ENCODE measurements at places on chromosomes 13 and 19.
A peak's percentile ranks its signal among the peaks of the same experiment; 100 is the strongest.

DNA sequence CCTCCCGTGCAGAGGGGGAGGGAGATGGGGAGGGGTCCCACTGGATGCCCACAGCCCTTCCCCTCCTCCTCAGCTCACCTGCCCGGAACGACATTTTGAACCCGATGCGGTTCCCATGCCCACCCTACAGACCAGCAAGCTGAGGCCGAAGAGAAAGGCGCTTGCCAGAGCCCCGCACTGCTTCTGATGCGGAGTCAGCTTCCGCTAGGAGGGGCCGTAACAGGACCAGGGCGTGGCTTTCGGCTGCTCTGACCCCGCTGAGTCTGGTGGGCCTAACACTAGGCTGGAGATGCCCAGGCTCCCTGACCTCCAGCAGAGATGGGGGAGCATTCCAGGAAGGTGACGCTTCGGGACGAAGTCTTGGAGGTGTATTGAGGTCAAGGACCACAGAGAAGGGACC, 6.7 kb downstream of the ONECUT3 start:
- DNase-seq: no peak

DNA sequence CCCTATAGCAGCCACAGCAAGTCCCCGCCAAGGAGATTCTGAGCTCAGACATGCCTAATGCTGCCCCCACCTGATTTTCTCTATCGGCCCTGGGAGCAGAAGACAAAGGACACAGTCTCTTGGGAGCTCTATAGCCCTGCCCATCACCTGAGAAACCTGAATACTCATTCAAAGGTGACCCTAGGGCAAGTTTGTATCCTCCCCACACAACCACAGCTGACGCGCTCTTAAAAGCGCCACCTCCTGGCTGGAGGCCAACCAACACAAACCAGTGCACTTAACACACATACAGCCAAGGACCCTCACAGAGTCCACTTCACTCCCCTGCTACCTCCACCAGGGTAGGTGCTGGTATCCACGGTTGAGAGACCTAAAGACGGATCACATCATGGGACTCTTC, 8.8 kb upstream of the IGFL4 start:
- no peak for DNase-seq

- DNase-seq: no peak
Observed at GRCh38 chr19:4559569-4559968, at the start of gene SEMA6B. TSS of gene SEMA6B (minus strand) at chr19:4559684. CDS start at chr19:4558457, 1,227 bp downstream.

- DNase-seq: no peak
Observed at GRCh38 chr13:80577926-80578670, 237.2 kb upstream of the SPRY2 start.

DNA sequence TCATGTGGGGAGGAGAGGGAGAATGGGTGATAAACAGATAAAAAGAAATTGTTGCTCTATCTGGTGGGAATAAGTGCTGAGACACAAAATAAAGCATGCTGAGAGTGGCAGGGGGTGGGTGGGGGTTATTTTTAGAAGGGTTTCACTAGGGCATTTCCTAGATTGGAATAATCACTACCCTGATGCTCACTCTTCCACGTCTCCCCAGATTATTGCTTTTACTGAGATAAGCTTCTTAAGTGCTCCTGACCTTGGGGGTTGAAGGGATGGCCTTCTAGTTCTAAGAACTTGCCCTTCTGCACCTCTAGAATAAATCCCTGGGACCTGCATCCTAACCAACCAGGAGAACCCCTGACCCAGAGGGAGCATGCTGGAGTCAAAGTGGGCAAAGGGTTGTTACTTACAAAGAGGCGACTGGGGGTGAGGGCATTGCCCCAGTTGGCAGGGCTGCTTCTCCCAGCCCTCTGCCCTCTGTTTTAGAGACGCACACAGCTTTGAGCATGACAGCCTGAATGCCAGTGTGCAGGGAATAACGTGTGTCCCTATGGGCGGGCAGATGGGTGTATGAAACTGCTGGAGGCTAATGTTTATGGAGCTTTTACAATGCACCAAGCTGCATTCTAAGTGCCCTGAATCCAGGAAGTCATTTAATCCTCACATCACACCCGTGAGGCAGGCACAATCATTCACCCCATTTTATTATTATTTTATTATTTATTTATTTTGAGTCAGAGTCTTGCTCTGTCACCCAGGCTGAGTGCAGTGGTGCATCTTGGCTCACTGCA, 743 bp downstream of the RDH8 start:
- no peak for DNase-seq

DNA sequence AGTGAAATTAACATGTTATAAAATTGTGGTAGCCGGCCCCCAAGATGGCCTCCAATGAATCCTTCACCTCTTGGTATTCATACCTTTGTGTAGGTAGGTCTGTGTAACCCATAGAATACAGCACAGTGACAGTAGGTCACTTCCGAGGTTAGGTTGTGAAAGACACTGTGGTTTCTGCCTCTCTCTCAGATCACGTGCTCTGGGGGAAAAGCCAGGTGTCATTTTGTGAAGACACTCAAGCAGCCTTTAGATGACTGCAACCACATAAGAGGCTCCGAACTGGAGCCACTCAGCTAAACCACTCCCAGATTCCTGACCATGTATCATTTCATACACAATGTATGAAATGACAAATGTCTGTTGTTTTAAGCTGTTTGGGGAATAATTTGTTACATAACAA, 9.8 kb upstream of the USPL1 start:
- DNase-seq: no peak

GRCh38 chr13:60331249-60332012, 65.6 kb upstream of the TDRD3 start:
- no peak for DNase-seq

- DNase-seq: no peak
Observed at GRCh38 chr19:40141551-40141950, 49.7 kb upstream of the MAP3K10 start.

GRCh38 chr13:48624858-48625257, 28.9 kb upstream of the CYSLTR2 start:
- DNase-seq: no peak

- DNase-seq: no peak
Observed at GRCh38 chr19:43570174-43570791, 5.0 kb downstream of the XRCC1 start.

GRCh38 chr19:30064348-30064699, 122.3 kb downstream of the URI1 start:
- DNase-seq: no peak

- DNase-seq: no peak
Observed at GRCh38 chr13:43129511-43130110, 106.2 kb downstream of the DNAJC15 start.

DNA sequence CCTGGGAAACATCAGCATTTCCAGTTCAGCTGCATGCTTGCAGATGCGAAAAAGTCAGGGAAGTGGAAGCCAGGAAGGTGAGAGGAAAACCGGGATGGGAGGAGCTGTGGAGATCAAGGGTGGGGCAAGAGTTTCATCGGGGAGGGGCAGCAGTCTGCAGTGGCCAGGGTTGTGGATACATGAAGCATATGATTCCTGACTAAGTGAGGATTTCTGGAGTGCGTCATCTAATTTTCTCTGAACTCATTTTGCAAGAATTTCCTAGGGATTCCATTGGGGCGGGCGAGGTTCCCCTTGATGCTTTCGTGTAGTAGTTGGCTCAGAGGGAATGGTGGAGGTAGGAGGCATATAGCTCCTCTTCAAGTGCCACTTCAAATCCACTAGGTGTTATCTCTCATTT, 344.1 kb upstream of the TMTC4 start:
- DNase-seq: peak; percentile 27

- no peak for DNase-seq
Observed at GRCh38 chr19:7524992-7525739, 2.7 kb downstream of the MCOLN1 start.

- no peak for DNase-seq
Observed at GRCh38 chr13:104530741-104531140, 1464.5 kb upstream of the SLC10A2 start.

GRCh38 chr13:110521296-110521680, 40.2 kb downstream of the RAB20 start:
- no peak for DNase-seq

- no peak for DNase-seq
Observed at GRCh38 chr19:57068921-57069697, 50.7 kb upstream of the USP29 start.

- DNase-seq: no peak
Observed at GRCh38 chr13:91594061-91594460, 195.6 kb downstream of the GPC5 start.

DNA sequence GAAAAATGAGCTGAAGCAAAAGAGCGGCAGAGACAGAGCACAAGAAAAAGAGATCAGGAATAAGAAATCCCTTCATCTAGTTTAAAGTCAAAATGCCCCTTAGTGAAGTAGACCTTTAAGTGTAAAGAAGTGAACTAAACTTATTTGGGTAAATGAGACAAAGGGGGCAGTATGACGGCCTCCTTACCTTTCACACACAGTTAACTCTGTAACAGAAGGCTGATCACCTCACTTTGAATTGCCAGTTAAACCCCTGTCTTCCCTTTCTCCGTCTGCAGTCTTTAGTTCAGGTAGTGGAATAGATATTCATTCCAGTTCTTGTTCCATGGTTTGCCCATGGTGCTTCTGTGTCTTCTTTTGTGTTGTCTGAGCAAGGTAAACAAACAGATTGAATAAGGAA, 1029.8 kb downstream of the DIAPH3 start:
- DNase-seq: no peak

DNA sequence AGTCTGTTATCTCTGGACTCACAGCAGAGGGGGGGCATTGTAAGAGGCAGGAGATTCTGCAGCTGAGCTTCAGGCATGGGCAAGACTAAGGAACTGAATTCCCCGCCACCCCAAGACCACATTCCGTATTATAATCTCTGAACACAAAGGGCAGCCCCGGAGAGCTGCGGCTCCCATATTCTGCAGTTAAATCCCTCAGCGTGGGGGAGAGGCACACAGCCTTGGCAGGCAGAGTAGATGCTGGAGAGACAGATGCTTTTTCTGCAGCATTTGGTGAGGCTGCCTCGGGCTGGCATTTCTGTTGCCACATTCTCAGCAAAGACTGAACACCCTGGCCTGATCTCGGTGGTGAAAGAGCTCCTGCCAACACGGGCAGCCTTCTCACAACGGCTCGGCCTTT, 12.9 kb downstream of the CHAF1A start:
- no peak for DNase-seq

DNA sequence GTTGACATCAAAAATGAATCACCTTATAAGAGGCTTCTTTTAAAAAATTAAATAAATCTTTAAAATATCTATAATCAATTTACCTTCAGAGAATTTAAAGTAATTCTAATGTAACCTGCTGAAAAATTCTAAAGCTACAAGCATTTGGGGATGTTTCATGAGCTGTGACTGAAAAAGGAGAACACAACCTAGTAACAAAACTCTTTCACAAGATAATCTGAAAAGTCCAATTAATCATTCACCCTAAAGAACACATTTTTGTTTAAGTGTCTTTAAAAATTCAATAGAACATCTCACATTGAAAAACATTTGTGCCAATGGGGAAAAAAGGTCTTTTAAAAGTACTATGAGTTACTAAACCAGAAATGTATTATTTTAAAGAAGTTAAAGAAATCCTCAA, 22.8 kb downstream of the KLF12 start:
- no peak for DNase-seq

GRCh38 chr13:26041444-26041843, 10.4 kb downstream of the SHISA2 start:
- no peak for DNase-seq

- DNase-seq: no peak
Observed at GRCh38 chr13:112692104-112692503, 2.3 kb downstream of the ATP11A start.

DNA sequence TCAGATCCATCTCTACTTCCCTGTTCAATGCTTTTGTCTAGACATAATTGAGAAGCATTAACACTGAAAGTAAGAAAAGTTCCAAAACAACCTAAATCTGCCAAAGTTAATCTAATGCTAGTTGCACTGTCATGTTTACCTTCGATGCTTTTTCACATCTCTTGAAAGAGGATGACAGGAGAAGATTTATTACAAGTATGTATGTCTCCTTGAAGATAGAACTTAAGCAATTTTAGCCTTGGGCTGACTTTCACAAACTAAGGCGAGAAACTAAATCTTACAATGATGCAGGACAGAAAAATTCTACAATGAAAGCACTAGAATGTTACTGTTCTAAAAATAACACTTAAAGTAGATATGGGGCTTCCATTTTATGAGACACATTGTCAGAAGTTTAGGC, 64.0 kb downstream of the MIPEP start:
- no peak for DNase-seq

- no peak for DNase-seq
Observed at GRCh38 chr19:58560921-58561320, 2.5 kb upstream of the UBE2M start.

DNA sequence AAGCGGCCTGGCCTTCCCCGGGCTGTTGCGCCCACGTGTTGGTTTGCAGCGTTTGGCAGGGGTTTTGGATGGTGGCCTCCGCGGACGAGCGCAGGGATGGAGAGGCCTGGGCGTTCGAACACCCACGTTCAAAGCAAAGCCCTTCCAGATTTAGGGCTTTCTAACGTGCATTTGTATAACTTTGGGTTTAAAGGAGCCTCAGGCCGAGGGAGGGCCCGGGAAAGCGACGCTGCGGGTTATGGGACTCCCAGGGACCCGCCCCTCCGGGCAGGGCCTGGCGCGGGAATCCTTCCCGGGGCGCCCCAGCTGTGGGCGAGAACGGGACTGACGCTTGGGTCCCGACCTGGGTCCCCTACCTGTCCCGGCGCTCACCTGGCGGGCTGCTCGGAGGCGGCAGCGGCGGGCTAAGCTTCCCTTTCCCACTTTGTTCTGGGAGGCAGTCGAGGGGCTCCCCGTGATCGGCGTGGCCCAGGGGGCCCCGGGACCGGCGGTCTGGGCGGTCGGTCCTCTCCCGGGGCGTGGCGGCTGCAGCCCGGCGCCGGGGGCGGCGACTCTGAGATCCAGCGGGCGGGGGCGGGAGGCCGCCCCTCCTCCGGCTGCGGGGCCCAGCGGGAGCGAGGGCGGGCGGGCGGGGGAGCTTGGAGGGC, at the start of gene FBXO17:
TSS of gene FBXO17 (minus strand) at position 529 of the 647 bp plus-strand sequence. CDS start 25,423 bp downstream, outside the sequence.
- DNase-seq: no peak

GRCh38 chr19:39544226-39544903, 4.4 kb upstream of the EID2 start:
- no peak for DNase-seq

DNA sequence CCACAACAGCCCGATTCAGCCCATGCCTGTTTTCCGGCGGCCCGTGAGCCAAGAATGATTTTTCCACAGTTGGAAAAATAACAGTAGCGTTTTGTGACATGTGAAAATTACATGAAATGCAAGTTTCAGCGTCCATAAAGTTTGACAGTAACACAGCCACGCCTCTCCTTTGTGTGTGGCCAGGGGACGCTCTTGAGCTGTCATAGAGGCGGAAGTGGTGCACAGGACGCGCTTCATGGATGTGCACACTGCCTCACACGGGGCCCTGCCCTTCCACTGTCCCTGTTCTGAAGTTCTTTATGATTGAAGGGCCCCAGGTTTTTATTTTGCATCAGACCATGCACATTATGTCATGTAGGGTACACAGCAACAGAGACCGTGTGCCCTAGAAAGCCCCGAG, 12.4 kb upstream of the ELAVL1 start:
- no peak for DNase-seq

GRCh38 chr19:14678199-14678598, 3.6 kb upstream of the ADGRE3 start:
- no peak for DNase-seq

DNA sequence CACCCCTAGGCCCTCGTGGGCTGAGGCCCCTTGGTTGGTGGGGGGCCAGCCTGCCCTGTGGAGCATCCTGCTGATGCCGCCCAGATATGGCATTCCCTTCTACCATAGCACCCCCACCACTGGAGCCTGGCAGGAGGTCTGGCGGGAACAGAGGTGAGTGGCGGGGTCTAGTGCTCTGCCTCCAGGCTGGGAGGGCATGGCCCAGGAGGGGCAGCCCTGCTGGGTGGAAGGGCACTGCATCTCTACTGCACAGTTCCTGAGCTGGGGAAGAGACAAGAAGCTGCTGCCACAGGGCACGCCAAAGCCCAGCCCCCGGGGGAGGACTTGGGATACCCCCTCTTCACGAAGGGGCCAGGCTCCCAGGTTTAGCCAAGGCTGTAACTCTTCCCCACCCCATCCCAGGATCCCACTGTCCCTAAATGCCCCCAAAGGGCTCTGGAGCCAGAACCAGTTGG, 2.4 kb upstream of the KMT2B start:
- DNase-seq: no peak
